ENCODE measurements at places on chromosomes 5 and 9.

GRCh38 chr9:80698725-80699410 lies 990.5 kb downstream of the TLE1 start:
- no peak for DNase-seq

DNA sequence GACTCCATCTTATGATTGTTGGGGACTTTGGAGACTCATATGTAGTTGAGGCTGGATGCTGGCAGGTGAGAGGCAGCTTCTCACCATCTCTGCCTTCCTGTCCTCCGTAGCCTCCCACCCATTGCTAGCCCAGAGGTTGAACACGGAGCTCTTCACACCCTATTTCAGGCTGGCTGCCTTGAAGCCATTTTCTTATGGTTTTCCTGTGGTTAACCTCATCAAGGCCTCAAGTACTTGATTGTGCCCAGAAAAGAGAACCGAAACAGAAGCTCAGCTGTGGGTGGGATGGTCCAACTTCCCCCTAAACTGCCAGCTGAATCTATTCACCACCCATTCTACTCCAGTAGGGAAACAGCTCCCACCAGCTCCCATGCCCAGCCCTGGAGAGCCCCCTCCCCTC lies 102.9 kb downstream of the LIFR start:
- DNase-seq = no peak

- DNase-seq = no peak
These were observed 21.2 kb downstream of the INVS start for GRCh38 chr9:100120286-100120685.

- no peak for DNase-seq
These were observed 97.8 kb downstream of the ERMP1 start for GRCh38 chr9:5735072-5735471.

DNA sequence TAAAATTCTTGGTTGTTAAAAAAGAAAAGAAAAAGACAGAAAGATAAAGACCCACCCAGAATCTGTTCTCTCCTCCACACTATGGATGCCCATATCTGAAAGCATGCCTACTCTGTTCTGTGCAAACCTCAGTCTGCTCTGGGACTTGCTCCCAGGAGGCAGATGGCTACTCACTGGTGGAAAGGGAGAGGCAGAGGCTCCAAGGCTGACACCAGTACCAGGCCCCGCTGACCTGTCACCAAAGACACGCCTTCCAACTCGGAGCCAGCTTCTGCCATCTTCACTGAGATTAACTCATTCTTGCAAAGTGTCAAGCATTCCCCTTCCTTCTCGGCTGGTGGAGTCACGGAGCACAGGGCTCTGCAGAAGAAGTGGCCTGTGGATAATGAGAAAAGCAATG lies 21.6 kb downstream of the SH3TC2 start:
- DNase-seq = no peak

GRCh38 chr5:54902791-54903473 lies 82.5 kb downstream of the ESM1 start:
- DNase-seq = no peak

- no peak for DNase-seq
These were observed 19.1 kb upstream of the KIF12 start for GRCh38 chr9:114117996-114118830.

- DNase-seq = no peak
These were observed 33.7 kb downstream of the OSTF1 start for GRCh38 chr9:75121914-75122558.

GRCh38 chr5:97172227-97172626 lies 10.8 kb downstream of the RIOK2 start:
- DNase-seq = no peak

DNA sequence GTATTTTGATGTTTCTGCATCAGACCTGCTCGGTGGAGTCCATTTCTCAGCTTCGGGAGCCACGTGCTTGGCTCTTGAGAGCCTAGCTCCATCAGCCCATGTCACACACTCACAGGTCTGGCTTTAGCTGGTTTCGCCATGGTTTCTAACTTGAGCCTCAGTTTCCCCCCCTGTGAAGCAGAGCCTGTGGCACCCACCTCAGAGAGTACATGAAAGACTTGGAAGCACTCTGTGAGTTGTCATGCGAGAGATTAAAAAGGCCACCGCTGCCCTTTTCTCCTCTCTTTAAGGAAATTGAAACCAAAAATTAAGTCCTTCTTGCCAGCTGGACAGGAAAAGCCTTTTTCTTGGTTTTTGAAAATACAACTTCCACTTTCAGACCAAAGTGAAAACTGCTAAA lies 8.8 kb downstream of the TENT4A start:
- no peak for DNase-seq

- DNase-seq = no peak
These were observed 184.4 kb downstream of the ISL1 start for GRCh38 chr5:51567636-51568035.

DNA sequence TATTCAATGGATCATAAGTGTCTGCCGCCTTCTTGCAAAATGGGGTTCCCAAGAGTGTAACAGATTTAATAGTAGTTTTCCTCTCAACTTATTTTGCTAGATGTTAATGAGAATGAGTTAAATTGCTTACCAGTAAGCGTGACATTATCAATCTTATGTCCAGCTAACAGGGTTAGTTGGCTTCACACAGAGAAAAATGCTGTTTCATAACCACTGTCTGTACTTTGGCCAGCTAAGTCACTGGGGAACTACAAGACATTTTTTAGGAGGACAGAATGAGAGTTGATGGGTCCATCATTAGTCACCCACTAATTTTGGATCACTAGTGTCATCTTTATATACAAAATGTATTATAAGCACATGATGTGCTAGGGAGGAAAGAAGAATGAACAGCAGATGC lies 1.4 kb downstream of the CDC37L1 start:
- DNase-seq = no peak

- DNase-seq = no peak
These were observed 5.5 kb downstream of the MRNIP start for GRCh38 chr5:179852993-179853547.

DNA sequence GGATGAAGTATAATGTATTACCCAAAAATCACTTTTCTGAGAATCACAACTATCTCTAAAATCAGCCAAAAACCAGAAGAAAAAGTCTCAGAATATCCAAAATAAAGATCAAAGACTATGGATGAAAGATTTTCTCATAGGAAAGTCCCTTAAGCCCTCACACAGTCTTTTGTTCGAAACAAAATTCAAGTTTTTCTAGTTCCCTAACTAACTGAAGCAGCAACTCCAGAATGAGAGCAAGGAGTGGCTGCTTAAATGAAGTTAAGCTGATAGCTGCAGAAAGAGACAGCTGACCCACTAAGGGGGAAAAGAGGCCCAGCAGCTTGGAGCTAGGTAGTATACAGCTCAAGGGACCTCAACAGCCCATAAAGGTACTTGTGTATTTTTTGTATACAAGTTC lies 8.4 kb downstream of the ZBTB5 start:
- no peak for DNase-seq

DNA sequence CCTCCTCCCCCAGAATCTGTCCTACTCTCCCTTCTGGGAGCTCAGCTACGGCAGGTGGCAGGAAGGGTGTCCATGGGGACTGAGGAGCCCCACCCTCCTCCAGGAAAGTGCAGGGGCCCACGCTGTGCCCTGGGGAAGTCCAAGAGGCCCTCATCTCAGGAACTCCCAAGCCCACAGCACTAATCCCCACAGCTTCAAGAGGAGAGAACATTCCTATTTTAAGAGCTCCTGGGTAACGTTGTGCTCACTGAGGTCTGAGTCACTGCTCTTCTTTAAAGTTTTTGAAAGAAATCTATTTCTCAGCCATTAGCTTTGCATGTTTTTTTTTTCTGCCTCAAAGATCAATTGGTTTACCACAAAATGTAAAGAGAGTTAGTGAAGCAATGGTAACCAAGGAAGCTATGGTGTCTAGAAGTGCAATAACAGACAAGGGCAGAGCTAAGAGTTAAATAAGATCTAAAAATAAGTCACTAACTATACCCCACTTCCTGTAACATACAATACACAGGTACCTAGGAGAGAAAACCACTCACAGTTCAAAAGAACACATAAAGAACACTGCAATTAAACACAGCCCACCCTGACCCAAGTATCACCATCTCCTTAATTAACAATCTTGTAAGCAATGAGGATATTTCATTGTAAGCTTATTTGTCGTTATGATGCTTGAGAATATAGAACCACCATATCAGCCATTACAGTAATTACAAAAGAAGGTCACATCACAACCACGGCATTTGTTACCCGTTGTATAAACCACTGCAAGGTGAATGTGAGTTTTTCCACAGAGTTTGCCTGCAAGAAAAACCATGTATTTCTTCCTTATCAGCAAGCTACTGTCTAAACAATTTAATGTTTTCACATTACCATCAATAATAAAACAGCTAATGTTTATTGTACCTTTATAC lies 382.3 kb upstream of the SLC30A5 start:
- no peak for DNase-seq

DNA sequence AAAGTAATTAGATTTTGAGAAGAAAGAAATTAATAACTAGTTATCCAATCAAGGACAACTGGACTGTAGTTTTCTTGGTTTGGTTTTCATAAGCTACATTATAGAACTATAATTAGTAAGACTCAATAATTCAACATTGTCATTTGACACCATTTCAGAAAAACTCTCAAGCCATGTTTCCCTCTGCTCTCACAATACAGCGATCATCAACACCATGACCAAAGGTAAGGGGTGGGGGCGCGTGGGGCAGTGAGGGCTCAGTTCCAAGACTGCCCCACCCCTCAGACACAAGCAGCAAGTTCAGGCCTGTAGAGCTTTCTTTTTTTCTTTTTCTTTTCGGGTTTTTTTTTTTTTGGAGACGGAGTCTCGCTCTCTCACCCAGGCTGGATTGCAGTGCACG lies 6.4 kb downstream of the CMBL start:
- no peak for DNase-seq

- DNase-seq = no peak
These were observed 114.5 kb upstream of the RAPGEF1 start for GRCh38 chr9:131854334-131854733.

GRCh38 chr9:3043369-3043768 lies 199.5 kb upstream of the PUM3 start:
- DNase-seq = no peak

DNA sequence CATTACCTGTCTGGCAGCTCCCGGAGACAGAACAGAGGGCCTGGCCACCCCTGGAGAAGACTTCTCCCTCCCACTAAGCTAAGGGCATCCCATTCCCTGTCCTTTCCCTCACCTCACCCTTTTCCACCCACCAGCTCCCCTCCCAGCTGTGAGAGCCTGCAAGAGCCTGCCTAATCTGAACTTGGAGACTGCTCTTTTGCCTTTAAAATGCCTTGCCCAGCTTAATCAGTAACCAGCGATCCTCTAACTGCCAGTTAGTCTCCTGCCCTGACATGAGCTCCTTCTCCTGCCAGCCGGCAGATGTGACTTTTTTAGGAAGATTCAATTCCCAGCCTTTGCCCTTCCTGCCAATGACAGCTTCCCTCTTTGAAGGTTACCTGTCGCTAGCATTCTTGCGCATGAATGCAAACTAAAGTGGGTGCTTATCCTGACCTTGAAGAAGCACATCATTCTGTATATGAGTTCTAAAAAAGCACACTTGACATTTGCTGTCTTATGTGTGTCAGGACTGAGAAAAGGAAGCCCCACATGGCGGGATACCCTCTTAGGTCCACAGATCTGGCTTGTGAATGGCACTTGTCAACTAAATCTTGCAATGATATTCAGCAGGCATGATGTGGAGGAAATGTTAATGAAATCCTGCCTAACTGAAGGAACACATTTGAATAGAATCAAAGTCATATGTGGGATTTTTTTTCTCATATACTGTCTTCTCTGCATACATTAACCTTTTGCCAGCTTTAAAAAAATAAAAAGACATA lies 411.2 kb upstream of the SLC30A5 start:
- DNase-seq = no peak

Data from SW 1271 (cell line).